IMR-90 (cell line): ENCODE measurements at places on chromosomes 4 and X. TPM values are rescaled to one million over a fixed set of nuclear protein-coding genes. Genes with fewer than 3 reads are reported as not detected.

GRCh38 chr4:135538698-135539097 lies 1337.1 kb upstream of the PABPC4L start:
- no peak for DNase-seq

DNA sequence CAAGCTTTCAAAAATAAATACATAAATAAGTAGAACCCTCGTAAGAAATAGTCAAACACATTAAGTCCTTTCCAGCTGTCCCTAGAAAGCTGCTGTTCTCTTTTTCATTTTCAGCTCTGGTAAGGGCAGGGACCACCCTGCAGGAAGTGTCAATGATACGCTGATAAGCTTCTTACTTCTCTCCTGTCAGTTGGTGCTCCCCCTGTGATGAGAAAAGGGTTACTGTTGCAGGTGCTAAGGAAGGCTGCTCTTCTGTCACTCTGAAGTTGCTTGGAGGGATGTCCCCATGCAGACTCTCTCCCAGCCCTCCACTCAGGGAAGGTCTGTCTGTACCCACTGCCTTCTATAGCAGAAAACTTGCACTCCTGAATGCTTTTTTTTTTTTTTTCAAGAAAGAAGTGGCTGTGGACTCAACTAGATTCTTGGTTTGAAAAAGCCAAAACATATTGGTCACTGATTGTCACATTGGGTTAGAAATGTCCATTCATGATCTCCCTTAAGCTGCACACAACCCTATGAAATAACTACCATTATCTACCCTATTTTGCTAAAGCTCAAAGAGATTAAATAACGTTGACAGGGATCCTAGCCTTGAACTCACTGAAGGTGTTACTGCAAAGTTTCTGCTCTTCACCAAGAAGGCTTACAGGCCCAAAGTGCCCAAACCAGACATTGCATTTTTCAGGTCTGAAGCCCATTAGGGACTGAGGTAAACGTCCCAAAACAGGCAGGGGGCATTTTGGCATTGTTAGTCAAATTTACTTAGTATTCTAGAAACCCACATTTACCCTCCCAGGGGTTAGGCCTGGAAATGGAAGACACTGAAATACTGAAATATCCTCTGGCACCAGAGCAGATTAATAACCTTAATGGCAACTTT lies 1.2 kb downstream of the CXCL3 start:
- no peak for DNase-seq

DNA sequence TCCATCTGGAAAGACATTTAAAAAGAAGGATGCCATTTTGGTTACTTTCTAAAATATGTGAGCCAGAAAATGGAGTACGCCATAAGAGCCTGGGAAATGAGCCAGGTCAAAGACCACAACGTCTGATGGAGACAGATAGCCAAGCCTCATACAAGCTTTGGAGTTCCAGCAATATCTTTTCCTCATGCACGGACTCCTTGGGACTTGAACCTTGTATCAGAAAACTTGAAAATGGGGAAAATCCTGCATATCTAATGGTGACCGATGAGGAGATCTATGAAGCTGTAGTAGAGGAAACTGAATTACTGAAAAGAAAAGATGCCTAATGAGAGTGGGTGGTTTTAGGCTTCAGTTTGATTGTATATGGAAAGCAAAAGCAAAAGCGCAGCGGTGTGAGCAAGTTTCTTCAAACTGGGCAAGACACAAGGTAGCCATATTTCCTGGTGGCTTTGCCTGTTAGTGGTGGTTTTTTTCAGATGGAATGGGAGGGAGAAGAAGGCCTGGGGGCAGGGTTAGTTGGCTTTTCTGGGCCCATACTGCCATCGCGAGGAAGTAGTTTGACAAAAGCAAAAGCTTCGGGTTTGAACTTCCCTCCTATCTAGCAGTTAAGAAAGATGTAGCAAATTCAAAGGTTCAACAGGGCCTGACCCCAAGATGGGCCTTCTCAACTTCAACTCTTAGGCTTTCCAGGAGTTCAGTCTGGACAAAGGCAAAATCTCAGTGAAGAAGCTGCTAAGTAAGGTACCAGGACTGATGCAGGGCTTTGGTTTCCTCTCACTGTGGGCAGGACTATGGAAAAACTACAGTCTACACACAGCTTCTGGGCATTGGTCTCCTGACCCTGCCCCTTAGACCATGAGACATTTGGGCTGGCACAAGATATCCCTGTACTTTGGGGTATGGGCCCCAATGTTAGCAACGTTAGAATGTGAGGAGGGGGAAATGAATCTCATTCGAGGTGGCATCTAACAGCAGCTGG lies 210.0 kb upstream of the STK26 start:
- peak; percentile 79 for DNase-seq

- no peak for DNase-seq
These were observed 21.5 kb downstream of the HAND2 start for GRCh38 chr4:173508386-173509035.

GRCh38 chrX:119475389-119476101 lies 7.3 kb downstream of the SLC25A5 start:
- peak; percentile 55 for DNase-seq

- peak; percentile 83 for DNase-seq
These were observed 30.4 kb downstream of the DDX60L start for GRCh38 chr4:168449719-168450452.

DNA sequence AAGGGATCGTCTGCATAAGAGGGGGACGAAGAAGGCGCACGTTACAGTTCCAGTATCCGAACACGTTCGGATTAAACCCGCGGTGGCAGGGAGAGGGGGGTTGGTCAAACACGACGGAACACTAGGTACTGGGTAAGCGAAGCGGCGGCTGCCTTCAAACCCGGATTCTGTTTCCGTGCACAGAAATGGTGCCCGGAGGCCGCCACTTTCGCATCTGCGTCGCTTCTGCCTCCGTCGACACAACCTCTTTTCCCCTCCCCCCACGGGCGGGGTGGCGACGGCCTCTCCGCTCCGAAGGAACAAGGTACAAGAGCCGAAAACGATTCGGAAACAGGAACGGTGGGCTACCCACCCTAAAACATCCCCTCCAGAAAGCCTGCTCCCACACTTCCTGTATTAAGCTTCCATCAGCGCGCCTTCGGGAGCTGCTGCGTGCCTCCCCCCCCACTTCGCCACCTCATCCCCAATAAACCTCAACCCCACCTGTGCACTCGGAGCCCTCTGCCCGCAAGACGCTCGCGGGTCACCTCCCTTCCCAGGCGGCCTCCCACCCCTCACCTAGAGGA lies 667 bp downstream of the G3BP2 start:
- DNase-seq: peak; percentile 41

DNA sequence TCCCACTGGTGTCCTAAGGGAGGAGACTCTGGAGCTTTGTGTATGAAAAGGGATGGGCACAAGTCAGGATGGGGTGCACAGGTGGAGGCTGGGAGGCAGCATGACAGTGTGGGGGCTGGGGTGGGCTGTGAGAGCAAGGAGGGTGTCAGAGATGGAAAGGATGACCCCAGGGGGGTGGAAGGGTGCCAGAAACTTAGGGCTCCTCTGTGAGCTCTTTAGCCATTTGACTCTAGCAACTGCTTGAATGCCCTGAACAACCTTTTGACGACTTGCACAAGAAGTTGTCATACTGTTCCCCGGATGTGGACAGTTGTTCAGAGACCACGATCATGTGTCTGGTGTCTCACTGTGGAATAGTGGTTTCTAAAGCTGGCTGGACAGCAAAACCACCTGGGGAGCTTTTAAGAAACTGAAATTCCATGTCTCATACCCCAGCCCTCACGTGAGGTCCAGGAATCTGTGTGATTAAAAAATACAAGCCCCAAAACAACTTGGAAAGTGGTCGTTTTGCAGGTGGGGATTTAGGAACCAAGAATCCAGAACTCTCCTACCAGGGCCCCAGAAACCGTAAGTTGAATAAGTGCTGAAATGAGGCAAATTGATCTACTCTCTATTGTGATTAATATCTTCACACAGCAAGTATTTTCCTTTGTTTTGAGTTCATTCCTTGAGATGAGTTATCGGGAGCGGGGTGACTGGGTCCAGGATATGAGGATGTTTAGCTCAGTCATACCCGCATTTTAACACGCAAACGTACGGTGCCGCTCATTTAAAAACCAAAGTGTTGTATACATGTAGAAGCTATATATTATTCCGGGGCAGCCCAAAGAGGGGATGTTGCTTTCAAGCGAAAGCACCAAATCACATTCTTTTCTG lies 3.4 kb downstream of the RHOH start:
- peak; percentile 23 for DNase-seq

GRCh38 chr4:56611501-56611900 lies 69.6 kb downstream of the HOPX start:
- DNase-seq: peak; percentile 36

DNA sequence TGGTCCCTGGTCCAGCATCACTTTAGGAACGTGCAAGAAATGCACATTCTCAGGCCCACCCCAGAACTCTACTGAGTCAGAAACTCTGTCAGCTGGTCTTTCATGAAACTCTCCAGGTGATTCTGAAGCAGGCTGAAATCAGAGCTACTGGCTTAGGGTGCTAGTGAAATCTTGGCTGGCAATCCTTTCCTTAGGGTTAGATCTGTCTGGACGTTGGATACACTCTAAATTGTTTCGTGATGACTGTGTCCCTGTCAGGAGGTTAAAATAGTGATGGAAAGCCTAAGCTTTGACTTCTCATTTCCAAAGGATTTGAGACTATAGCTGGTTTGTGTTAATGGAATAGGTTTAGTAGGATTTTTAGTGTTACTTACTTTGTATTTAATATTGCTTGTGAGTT lies 99.1 kb downstream of the ARHGAP10 start:
- peak; percentile 63 for DNase-seq

GRCh38 chrX:113399506-113400192 lies 559.0 kb upstream of the AMOT start:
- no peak for DNase-seq

- no peak for DNase-seq
These were observed 37.3 kb upstream of the SPANXN2 start for GRCh38 chrX:143757887-143758286.

DNA sequence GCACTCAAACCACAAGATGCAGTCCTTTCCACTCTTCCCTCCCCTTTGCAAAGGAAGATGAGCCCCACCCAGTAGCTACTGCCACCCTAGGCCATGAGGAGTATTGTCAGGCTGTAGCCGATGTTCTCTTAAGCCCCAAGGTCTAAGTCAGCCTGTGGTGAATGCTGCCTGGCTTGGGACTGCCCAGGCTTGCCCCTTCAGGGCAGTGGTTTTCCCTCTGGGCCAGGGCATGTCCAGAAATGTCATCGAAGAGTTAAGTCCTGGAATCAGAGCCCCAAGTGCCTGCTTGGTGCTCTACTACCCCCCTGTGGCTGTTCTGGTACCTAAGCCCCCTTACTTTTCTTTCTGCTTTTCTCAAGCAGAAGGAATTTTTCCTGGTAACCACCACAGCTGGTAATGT lies 11.8 kb upstream of the PGK1 start:
- peak; percentile 71 for DNase-seq

GRCh38 chr4:106022454-106022853 lies 127.2 kb downstream of the NPNT start:
- DNase-seq: no peak

DNA sequence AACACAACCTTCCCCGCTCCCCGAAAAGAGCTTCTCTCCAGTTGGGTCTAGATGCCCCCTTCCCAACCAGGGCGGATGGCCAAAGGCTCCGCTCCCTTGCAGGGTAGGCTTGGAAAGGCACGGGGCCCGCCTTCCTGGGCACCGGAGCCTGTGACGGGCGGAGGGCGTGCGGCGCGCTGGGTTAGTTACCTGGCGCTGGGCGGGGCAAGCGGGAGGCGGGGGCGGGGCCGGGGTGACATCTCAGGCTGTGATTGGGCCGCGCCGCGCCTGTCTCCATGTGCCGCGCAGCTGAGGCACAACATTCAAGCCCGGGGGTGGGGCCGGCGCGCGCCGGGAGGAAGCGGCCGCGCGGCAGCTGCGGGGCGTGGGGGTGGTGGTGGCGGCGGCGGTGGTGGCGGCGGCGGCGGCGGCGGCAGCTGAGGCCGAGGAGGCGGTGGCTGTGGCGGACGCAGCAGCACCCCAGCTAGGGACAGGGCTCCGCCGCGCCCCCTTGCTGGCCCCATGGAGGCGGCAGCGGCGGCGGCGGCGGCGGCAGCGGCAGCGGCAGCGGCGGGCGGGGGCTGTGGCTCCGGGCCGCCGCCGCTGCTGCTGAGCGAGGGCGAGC lies at the start of gene REPS2:
REPS2 (plus strand) TSS at position 298 of the 604 bp plus-strand sequence; CDS start at position 502, 204 bp downstream.
- DNase-seq: peak; percentile 18

DNA sequence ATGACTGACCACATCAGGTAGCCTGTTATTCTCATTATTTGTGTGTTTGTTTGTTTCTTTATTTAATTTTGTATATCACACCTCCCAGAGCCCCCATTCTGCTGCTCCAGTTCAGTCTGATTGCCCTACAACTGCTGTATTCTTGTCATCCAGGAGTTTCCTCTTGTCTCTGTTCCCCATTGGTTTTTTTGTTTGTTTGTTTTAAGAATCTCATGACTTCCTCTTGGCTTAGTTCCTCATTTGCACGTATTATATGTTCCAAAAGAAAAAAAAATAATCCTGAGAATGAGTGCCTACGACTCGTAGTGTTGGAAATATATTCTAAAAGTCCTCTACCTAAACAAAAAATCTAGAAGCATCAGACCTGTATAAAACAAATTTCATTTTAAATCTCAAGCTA lies 142.3 kb upstream of the SLIT2 start:
- peak; percentile 18 for DNase-seq

DNA sequence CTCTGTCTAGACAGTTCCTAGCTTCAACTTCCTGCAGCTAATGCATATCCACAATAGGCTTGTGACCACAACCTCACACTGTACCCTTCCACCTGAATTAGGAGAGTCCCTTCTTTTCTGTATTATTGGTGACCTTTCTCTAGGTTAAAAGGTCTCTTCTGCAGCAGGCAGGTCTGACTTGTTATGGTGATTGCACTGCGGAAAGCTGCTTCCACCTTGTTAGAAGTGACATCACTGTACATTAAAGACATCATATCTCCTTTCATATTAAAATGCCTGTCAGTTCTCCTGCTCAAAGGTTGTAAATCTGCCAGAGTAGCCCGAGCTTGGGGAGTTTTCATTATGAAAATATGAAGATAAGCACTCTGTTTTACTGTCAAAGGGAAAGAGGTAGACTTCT lies 21.5 kb upstream of the LSM6 start:
- DNase-seq: no peak

DNA sequence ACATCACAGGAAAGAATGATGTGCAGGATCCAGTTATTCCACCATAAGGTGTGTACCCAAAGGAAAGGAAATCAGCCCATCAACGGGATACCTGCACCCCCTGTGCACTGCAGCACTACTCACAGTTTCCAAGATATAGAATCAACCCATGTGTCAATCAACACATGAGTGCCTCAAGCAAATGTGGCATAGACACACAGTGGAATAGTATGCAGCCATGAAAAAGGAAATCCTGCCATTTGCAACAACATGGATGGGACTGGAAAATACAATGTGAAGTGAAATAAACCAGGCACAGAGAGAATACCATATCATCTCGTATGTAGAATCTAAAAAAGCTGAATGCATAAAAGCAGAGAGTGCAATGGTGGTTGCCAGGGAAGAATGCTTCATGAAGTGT lies 53.3 kb downstream of the DHRSX start:
- no peak for DNase-seq

- DNase-seq: no peak
These were observed 64.1 kb downstream of the ZNF81 start for GRCh38 chrX:47900833-47901232.

- peak; percentile 59 for DNase-seq
These were observed 403.6 kb downstream of the PDGFC start for GRCh38 chr4:156568041-156568440.

XPNPEP2 gene
- under 0.01 TPM in 1 of 2 replicates, not detected in the other for total RNA-seq

UGT2A1 gene
- not detected in 2 replicates for total RNA-seq

SATL1 gene
- not detected in 2 replicates for total RNA-seq

PNMA6A gene
- total RNA-seq: 0.18 and 0.28 TPM in 2 replicates

SSX1 gene
- total RNA-seq: not detected in 2 replicates

SLC2A9 gene
- 0.56 and 0.72 TPM in 2 replicates for total RNA-seq

MAGEA2 gene
- not detected in 2 replicates for total RNA-seq

BEX3 gene
- 114 and 332 TPM in 2 replicates for total RNA-seq

UNC5C gene
- under 0.01 TPM in 1 of 2 replicates, not detected in the other for total RNA-seq

BCORL1 gene
- total RNA-seq: 0.28 and 0.54 TPM in 2 replicates

ARHGEF38 gene
- total RNA-seq: not detected in 2 replicates
